T-helper 9 cell (primary cell): ENCODE measurements at places on chromosomes 13 and 19.

GRCh38 chr13:80988391-80989151 is 647.6 kb upstream of the SPRY2 start:
- DNase-seq = no peak

GRCh38 chr13:57996717-57997116 is 365.2 kb downstream of the PCDH17 start:
- no peak for DNase-seq

GRCh38 chr13:113919761-113920559 is 53.9 kb downstream of the C13orf46 start:
- DNase-seq = no peak

DNA sequence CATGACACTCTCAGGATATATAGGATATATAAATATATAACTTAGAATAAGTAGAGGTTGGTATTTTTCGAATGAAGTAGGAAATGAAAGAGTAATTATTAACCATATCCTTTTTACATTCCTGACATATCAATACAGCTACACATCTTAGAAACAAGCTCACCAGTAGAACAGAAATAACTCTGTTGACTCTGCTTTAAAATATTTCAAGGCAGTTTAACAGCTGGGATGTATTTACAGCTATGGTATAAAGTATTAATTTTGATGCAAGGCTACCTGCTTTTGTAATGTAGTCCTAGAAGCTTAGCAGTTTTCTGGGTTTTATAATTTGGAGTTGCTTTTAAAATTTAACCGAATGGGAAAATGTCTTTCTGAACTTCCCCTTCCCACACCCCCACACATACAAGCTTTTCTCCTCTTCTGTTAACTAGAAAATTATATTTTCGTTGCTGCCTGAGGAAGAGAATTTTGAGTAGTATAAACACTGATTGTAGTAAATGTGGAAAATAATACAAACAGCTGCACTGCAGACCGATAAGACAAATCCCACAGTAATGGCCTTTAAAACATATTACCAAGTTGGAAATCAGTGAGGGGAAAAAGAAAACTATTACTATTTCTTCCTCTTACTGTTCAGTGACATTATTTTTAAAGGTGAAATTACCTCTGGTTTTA is 147.7 kb downstream of the GGACT start:
- no peak for DNase-seq

DNA sequence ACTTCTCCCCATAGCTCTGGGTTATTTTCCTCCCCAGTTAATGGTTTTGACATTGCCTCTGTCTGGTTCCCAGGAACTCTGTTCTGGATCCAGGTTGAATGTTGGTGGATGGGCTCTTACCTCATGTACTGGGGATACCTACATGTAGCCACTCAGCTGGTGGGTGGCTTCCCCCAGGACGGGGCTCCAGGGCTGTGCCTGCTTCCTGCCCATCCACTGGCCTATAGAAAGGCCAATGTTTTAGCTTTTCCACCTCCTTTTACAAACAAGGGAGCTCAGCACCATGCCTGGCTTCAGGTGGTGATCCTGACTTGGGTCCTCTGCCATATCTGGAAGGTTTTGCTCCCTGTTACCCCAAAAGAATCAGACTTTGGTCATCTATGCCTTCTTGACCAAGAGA is 120.2 kb downstream of the AKAP11 start:
- DNase-seq = no peak

- DNase-seq = no peak
Observed at GRCh38 chr13:87393358-87393757, 277.8 kb upstream of the SLITRK5 start.

DNA sequence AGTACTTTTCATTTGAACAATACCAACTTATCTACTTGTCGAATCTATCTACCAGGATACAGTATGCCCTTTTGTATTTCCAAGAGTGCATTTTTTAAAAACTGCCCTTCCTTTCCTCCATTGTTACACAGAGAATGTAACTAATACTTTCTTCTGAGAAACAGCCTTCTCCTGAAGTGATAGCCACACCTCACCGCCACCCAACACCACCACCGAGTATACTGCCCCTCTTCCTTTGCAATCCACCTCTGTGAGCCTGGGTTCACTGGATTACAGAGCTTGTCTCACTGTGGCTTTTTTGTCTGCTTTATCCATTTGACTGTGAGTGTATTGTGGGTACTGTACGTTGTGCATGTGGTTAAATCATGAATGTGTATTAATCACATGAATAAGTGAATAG is 305.4 kb downstream of the KLF12 start:
- no peak for DNase-seq

GRCh38 chr13:40061466-40062450 is 406.3 kb downstream of the COG6 start:
- no peak for DNase-seq

DNA sequence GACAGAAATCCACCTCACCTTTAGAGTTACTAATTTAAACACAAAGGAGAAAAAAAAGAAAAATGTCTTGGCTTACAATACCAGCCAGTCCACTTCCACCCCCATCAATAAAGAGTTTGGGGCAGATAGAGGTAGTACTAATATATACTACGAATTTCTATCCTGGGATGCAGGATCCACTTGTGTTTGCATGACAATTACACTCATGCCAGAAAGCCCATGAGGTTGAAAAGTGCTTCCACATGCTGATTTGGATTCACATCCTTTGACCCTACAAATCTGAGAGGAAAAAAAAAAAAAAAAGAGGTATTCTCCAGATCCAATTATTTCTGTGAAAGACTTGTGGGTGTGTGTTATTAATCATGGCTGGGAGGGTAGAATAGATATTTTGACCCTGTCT is 335.2 kb downstream of the SLITRK1 start:
- no peak for DNase-seq

GRCh38 chr13:94330552-94331071 is 148.9 kb downstream of the DCT start:
- DNase-seq = no peak

DNA sequence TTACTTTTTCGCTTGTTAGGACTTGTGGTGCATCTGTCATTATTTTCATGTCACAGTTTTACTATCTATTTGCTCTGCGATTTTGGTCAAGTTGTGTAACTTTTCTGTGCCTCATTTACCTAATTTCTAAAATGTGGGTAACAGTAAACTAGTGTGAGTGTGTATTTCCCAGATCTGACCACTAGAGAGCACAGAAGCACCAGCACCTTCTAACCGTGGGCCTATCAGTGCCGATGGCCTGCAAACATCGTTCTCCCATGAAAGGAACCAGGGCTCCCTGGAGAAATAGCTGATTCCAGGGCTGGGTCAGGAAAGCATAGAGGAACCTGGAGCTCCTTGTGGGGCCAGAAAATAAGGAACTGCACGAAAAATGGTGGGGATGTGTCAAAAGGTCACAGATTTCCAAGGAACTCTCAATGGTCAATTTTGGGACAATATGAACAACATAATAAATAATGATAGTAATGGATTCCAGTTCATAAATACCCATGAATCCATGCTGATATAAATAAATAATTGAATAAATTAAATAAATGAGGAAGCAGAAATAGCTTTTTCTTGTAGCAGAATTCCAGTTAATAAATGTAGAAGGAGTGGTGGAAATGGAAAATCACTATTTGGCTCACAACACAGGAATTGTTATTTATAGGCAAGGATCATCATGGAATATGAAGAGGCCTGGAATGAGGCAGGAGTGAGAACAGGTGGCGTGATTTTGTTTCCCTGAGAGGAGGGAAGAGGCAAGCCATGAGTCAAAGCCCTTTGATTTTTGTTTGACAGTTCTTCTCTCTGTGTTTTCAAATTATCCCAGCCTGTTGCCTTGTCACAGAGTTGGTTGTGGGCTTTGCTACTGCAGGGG is 31.1 kb downstream of the CEACAM8 start:
- DNase-seq = no peak

DNA sequence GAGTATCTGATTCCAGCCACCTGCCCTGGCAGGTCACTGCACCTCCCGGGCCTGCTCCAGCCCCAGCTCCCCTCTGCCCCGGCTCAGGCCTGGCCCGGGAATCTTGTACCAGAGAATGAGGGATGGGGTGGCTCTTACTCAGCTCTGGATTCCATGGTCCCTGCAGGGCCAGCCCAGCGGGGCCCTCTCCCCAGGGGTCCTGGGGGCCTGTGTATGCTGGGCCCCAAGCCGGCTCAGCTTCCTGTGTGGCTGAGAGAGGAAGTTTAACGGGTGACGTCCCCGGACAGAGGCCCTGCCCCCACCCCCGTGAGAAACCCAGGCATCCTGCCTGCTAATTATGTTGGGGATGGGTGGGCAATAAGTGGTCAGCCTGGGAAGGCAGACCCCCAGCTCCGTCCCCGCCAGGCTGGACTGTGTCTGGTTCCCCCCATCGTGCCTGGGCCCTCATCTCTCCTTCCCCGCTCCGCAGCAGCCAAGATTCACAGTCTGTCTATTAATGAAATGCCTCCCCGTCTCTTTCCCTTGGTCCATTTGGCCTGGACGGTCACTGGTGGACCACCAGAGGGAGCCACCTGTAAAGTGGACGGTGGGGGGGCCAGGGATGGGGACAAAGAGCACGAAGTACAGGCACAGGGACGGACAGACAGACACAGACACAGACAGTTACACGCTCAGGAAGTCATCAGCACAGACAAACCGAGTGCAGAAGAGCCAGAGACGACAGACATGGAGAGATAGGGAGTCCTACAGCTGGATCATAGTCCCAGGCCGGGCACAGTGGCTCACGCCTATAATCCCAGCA is at the start of gene DENND1C:
Gene DENND1C (minus strand): TSS at position 247 of the 802 bp plus-strand sequence. CDS start 92 bp downstream, at position 155.
- peak; percentile 40 for DNase-seq

DNA sequence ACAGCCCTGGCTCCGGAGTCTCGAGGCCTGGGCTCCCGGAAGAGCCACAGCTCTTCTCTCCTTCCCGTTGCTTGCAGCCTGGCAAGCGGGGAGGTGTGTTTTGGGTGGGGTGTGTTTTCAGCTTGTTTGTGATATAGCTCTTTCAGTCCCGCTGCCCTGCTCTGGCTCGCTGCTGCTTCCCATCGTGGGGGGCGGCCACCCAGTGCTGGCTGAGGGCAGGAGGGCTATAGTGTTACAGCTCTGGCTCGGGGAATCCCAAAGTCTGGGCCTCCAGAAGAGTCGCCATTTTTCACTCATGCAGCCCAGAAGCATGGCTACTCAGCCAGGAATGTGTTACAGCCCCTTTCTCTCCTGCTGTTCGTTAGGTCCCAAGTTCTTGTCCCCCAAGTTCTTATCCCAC is 2.2 kb upstream of the ZNF256 start:
- no peak for DNase-seq

DNA sequence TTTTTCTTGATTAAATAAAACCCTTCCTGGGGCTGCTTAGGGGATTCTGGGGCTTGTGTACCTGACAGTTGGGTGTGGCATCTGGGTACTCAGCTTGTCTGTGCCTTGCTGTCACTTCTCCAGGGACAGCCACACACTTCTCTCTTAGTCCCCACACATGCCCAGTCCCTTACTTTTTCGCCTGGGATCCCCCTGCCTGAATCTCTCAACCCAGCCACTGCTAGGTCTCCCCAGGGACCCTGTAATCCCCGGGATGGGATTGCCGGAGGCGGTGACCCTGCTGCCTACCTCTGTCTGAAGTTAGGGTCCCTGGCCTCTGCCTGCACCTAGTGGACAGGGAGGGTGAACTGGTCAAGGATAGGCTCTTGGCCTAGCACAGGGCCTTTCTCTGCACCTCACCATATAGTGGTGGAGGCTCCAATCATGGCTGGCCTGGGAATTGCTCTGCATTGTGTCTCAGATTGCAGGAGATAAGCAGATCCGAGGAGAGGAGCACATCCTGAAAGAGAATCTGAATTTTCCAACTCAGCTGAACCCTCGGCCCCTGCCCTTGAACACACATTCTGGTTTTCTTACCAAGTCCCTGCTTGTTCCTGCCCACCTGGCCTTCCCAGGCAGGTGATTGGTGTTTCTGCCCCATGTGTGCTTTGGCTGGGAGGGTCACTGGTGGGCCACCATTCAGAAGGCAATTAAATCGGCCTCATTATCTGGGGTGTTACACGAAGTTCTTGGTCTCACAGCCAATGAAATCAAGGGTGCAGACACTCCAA is 8.7 kb upstream of the ZNF492 start:
- DNase-seq = no peak

DNA sequence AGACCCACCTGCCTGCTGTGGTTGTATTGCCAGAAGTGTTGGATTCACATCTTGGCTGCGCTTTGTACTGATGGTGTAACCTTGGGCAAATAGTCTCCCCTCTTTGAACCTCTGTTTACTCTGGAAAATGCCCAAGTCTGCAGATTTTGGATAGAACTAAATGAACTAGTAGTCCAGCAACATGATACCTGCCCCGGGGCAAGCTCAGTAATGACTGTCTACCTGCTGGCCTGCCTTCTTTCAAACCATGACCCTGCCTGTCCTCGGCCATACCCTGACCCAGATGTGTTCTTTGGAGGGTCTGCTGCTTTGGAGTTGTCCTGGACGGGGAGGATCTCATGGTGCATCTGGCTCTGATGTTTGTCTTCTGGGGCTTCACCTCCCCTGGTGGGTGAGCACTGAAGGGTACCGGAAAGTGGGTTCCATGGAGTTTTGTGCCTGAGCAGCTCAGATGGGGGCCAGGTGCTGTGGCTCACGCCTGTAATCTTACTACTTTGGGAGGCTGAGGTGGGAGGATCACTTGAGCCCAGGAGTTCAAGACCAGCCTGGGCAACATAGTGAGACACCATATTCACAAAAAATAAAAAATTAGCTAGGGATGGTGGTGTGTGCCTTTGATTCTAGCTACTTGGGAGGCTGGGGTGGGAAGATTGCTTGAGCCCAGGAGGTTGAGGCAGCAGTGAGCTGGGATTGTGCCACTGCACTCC is 59.5 kb downstream of the TNFRSF19 start:
- no peak for DNase-seq

GRCh38 chr19:664913-665443 is 2.0 kb upstream of the RNF126 start:
- DNase-seq = peak; percentile 82

DNA sequence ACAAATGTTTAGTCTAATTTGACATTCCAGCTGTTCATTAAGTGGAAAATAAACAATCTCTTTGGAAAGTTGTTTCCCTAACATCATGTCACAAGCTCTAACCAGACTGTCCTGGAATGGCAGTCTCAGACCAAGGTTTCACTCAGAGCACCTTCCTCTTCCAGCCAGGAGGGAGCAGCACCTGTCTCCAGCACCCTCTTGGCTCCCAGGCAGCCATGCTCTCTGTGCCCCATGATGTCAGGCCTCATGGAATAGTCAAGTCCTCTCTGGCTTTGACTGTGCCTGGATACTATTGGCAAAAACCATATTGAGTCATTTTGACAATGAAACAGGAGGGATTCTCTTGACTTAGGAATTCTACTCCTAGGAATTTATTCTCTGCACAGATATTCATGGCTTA is 171.4 kb downstream of the OXGR1 start:
- DNase-seq = no peak

GRCh38 chr13:99228737-99229691 is 28.4 kb downstream of the UBAC2 start:
- DNase-seq = no peak

DNA sequence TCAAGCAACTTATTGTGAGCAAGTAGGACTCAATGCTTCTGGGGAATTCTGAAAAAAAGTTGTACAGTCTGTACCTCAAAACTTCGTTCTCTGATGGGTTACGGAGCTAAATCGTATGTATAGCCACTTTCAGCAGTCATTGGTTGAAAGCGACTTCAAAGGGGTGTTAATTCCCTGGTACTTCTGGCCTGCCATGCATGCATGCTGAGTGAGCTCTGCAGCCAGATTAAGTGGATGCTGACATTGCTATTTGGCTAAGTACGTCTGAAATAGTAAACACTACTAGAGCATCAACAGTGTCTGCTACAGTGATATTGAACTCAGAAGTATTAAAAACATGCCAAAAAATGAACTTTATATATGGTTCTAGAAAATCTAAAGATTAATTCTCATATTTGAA is 1183.1 kb upstream of the PCDH20 start:
- DNase-seq = no peak

- DNase-seq = no peak
Observed at GRCh38 chr19:14467816-14468215, 7.3 kb downstream of the PTGER1 start.

- DNase-seq = no peak
Observed at GRCh38 chr19:45331411-45331810, 8.7 kb upstream of the CKM start.
